Kidney tubule cell (primary cell): ENCODE measurements at places on chromosomes 1 and 21.

DNA sequence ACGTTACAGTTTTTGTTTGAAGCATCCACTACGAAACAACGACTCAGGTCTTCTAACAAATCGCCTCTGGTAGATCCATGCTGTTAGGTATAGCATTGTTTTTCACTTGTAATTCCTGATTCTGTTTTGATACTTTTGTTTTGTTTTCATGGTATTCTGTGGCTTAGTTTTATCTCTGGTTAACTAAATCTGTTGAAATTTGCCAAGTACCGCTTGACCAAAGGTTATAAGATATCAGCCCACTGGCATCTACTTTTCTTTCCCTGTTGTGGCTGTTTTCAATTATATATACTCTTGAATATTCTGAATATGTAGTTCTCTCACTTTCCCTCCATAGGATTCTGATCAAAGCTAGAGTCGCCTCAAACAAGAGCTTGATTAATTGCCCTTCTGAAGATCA, 274.8 kb upstream of the C1orf105 start:
- DNase-seq: no peak

GRCh38 chr1:109490029-109490933, 3.6 kb upstream of the CYB561D1 start:
- peak; percentile 64 for DNase-seq

GRCh38 chr1:115642168-115643072, 650 bp downstream of the VANGL1 start:
- peak; percentile 79 for DNase-seq

GRCh38 chr1:218400624-218401023, 55.5 kb downstream of the TGFB2 start:
- DNase-seq: no peak

DNA sequence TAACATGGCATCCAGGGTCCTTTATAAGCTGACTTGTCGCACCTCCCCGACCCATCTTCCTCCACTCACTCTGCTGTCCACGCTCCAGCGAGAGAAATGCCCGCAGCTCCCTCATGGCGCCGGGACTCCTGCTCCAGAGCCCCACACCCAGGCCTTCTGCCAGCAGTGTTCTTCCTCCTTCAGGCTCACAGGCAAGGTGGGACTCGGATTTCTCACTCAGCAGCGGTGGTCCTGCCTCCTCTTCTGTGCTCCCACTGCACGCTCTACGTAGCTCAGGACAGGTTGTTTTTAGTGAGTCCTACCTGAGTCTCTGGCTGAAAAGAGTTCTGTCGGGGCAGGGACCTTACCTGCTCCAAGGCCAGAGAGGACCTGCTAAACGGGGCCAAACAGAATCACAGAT, 11.2 kb downstream of the THEMIS2 start:
- DNase-seq: no peak

DNA sequence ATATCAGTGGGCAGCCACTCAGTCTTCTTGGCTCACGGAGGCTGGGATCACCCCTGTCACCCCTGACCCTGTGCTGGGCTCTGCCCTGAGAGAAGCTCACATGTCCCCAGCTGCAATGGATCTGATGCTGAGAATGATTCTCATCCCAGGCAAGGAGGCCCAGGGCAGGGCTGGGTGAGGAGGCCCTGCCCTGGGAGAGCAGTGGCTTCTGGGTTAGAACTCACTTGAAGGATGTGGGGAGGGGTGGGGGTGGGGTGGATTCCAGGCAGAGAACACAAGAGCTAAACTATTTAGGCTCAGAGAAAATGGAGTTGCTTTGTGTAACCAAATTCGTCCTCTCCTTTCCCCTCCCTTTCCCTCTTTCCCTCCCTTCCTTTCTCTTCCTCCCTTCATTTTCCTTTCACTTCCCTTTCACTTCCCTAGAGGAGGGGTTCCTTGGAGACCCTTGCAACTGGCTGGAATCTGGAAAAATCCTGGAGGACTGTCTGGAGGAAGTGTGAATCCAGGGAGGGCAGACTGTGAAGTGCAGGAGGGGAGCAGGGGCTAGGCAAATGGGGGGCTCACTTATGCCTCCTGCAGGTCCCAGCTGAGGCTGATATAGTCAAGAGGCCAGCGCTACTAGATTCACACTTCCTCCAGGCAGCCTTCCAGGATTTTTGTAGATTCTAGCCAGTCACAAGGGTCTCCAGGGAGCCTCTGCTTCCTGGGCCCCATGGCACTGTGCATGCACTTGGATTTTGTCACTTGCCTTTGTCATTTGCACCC, 47.0 kb downstream of the IGSF21 start:
- DNase-seq: no peak

- DNase-seq: no peak
Observed at GRCh38 chr1:161159913-161160243, 578 bp downstream of the USP21 start.

DNA sequence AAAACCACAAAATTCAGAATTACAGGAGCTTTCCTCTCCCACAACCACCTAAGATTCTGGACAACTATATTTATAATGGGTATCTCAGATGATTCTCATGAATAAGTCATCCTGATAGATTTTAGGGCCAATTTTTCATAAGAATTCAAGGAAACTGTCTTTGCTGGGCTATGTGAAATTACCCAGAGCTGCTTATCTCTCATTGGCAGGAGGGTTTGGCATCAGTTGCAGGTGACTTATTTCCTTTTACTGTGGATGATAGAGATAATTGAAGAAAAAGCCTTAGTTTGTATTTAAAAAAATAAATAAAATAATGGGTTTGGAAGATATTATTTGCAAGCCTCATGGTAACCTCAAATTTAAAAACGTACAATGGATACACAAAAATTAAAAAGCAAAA, 38.2 kb upstream of the WDR26 start:
- DNase-seq: no peak

GRCh38 chr1:175145899-175146528, 46.6 kb downstream of the KIAA0040 start:
- no peak for DNase-seq

DNA sequence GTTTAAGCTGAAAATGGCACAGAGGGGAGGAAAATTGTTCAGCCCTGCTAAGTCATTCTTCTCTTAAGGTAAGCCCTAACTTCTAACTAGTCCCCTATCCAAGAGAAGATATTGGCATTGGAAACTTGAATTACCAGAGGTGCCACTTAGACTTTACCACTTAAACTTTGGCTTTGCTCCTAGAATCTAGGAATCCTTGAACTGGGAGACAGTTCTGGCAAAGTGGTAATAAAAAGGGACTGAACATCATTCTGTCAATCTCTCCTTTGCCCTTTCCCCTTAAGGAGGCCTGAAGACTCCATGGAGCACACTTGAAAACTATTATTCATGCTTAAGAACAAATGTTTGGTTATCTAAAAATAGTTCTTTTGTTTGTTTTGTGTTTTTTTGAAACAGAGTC, 8.4 kb downstream of the ATP1A4 start:
- DNase-seq: no peak

DNA sequence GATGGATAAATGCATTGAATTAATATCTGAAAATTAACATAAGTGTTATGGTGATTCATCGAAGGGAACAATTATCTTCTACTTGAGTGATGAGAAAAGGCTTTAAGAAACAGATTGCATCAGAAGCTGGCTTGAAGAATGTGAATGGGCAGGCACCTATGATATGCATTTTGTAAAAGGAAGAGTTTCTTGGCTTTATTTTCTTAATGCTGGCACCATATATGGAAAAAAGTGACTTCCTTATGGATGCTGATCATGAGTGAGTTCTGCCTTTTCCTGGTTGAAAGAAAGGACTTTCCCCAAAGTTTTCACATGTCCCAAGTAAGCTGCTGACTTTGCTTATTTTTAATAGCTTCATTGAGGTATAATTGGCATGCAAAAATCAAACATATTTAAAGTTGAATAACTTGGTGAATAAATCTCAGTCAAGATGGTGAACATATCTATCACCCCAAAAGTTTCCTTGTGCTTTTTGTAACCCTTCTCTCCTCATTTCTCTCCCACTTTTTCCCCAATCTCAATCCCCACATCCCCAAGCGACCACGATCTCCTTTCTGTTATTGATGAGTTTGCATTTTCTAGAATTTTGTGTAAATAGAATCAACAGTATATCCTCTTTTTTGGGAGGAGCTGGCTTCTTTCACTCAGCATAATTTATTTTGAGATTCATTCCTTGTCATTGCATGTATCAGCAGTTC, 74.2 kb downstream of the SPATA46 start:
- no peak for DNase-seq

DNA sequence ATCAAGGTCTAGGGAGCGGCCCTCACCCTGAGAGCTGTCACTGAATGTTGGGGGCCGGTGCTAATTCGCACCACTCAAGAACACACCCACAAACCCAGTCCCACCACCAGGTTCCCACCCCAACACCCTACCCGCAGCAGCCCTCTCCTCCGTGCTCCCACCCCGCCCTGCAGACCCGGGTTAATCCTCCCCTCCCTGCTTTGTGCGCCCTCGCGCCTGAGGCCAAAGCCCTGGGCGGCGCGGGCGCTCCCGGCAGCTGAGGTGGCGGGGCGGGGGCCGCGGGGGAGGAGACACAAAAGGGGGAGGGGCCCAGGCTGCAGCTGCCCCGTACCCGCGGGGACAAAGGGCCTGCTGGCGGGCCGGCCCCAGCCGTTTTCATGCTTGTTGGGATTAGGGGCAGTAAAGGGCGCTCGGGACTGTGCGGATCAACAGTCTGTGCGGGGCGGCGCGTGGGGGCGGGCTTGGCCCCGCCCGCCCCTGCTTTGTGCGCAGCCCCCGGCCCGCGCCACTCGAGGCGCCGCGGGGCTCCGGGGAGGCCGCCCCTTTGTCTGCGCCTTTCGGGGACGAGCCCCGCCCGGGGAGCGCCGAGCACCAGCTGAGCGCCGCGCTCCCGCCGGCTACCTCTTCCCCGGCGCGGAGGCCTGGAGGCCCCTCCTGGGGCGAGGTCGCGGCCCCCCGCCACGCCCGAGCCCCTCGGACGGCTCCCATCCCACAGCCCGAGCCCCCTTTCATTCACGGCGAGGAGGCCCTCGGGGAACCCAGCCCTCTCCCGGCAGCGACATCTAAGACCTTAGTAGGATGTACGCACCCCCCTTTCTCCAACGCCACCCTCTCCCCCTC, 10.9 kb downstream of the C1orf216 start:
- DNase-seq: no peak

- no peak for DNase-seq
Observed at GRCh38 chr1:6424619-6425593, at the start of gene ESPN. Gene ESPN (plus strand): TSS chr1:6424776. CDS start chr1:6424956, 180 bp downstream.

- peak; percentile 13 for DNase-seq
Observed at GRCh38 chr1:50930965-50931737, 28.9 kb downstream of the FAF1 start.
